ENCODE measurements at places on chromosomes 2 and 18.
A peak's percentile ranks its signal among the peaks of the same experiment; 100 is the strongest.

DNA sequence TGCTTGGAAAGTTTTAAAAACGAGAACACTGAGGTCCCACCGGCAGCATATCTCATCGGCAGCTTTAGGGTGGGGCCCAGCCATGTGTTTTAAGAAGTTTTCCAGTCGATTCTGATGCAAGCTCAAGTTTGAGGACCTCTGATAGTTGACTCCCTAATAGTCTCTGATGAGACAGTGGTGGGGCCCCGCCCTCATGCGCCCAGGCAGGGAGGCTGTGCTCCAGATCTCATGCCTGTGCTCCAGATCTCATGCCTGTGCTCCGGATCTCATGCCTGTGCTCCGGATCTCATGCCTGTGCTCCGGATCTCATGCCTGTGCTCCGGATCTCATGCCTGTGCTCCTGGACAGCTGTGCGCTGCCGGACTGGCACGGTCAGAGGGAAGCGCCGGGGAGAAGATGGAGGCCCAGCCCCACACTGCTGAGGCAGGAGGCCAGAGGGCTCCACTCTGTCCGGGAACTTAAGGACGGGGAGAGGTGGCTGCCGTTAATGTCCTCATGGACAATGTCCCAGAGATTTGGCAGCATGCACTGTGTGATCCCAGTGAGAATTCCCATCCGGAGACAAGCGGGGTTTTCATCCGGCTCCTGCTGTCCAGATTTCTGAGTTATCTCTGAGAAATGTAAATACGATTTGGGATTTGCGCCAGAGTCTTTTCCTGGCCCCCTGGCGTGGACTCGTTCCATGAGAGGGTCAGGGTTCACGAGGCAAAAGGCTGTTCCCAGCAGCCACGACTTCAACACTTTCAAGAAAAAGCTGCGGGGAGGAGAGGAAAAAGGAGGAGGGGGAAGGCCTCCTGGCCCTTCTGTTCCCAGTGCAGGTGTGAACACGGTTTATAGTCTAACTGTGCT, 9.4 kb upstream of the COLEC11 start:
- no peak for DNase-seq

- no peak for DNase-seq
Measured at GRCh38 chr2:152094014-152094413, 4.8 kb downstream of the CACNB4 start.

GRCh38 chr2:224579411-224579810, 5.8 kb downstream of the CUL3 start:
- DNase-seq: no peak

DNA sequence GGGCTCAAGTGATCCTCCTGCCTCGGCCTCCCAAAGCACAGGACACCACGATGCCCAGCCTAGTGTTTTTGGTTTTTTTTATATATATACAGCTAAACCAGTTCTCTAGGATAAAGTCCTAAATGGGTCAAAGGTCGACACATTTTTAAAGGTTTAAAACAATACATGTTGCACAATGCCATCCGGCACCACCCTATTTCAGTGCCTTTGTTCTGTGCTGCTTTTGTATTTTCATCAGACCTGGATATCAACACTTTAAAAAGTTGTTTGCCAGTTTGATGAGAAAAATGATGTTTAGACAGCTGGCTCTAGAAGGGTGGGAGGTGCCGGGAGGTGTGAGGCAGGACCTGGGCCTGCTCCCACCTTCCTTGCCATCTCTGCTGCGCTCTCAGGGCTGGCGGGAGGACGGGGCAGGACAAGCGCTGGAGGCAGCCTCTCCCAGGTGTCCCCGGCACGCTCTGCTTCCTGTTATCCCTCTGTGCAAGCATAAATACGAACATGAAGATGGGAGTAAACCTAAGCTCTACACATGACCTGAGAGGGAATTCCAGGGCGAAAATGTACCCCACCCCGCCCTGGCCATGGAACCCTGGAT, 103.7 kb downstream of the HS6ST1 start:
- no peak for DNase-seq

- DNase-seq: no peak
Measured at GRCh38 chr2:21427606-21428005, 303.8 kb downstream of the TDRD15 start.

GRCh38 chr2:143901185-143901842, 618.6 kb downstream of the ZEB2 start:
- DNase-seq: no peak

GRCh38 chr2:172863341-172863740, 127.7 kb downstream of the RAPGEF4 start:
- no peak for DNase-seq

- peak; percentile 75 for DNase-seq
Measured at GRCh38 chr2:44479127-44479887, 117.6 kb downstream of the CAMKMT start.

DNA sequence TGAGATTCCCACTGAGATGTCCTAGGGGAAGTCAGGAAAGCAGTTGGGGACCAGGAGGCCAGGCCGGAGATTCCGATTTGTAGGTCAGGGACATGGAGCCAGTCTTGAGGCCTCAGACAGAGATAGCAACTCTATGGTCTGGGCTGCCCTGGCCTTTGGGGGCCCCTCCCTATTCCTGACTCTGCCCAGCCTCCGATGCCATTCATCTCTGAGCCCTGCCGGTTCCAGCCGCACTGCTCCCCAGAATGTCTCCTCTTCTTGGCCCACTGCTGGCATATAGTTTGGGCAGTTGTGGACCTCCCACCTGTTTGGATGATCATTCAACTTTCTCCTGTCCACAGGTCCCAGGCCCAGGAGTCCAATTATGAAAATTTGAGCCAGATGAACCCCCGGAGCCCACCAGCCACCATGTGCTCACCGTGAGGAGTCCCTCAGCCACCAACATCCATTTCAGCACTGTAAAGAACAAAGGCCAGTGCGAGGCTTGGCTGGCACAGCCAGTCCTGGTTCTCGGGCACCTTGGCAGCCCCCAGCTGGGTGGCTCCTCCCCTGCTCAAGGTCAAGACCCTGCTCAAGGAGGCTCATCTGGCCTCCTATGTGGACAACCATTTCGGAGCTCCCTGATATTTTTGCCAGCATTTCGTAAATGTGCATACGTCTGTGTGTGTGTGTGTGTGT, 16.4 kb downstream of the SIGLEC15 start:
- DNase-seq: no peak

DNA sequence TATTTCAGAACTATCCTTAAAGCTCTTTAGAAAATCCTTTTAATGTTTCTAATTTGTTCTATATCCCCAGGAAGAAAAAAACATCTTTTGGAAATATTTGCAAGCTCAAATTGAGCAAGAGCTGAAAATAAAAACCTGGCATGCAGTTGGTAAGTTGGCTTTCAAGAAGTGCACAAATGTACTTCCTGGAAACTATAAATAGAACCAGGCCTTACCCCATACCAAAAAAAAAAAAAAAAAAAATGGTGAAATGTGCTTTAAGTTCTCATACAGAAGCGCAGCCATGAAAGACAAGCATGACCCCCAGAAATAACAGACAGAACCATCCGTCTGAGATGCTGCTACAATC, 178.5 kb downstream of the HDAC4 start:
- no peak for DNase-seq

- no peak for DNase-seq
Measured at GRCh38 chr18:7234091-7234490, 3.2 kb downstream of the LRRC30 start.

- DNase-seq: peak; percentile 29
Measured at GRCh38 chr2:196431957-196432356, 207.6 kb upstream of the CCDC150 start.

GRCh38 chr2:8625399-8626300, 56.2 kb upstream of the ID2 start:
- DNase-seq: no peak

- DNase-seq: no peak
Measured at GRCh38 chr18:54233228-54233625, 8.8 kb upstream of the MBD2 start.

- no peak for DNase-seq
Measured at GRCh38 chr18:374721-375168, 106.9 kb upstream of the THOC1 start.

All from neuronal stem cell (in vitro differentiated cells).